ENCODE measurements at places on chromosomes 4 and X.

DNA sequence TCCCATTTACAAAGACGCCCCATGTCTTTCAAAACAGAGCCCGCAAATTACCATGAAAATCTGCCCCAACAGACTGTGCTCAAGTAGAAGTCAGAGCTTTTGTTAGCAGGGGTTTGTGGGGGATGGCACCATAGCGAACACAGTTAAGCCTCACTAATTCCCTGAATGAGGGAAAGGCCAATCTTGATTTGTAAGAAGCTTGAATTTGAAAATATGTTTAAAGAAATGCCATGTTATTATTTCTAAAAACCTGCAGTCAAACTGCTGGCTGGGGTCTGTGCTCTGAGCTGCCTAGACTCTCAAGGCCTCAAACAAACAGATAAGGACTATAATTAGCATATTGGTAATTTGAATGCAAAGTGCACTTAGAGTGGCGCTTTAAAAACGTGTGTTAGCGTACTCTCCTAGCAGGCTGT lies 9.4 kb upstream of the PAK3 start:
- DNase-seq: peak; percentile 20

DNA sequence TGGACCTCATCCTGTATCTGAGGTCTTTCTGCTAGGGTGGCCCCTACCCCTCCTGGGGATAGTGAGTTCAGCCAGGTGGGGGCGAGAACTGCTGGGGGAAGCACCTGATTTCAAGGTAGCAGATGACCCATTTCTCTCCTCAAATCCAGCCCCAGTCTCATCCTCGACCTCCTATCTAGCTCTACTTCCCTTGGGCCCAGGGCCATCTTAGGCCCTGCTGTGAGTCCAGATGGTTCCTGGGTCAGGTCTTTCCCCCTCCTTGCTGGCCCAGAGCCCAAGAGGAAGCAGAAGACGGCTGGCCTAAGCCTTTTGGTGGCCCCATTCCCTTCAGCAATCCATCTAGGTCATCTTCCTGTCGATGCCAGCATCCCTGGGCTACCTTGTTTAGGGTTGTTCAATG lies 3.3 kb downstream of the CDK16 start:
- DNase-seq: no peak

- no peak for DNase-seq
Measured at GRCh38 chr4:86910369-86910768, 18.1 kb upstream of the C4orf36 start.

DNA sequence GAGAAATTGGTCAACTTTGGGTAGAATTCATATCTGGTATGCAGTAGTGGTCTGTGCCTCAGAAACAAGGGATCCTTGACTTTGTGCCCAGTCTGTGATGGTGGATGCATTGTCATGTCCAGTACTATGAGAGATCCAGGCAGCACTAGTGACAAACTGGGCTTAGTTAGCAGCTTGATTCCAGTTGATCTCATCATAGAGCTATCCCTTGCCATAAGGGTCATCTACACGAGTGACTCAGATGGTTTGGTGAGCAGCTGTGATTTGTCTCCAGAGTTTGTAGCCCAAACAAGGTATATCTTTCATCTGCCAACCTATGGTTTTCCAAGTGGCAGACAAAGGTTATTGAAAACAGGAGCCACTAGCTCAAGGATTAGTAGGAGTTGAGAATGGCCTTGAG lies 298.8 kb downstream of the GBA3 start:
- no peak for DNase-seq

- no peak for DNase-seq
Measured at GRCh38 chr4:159374749-159375530, 272.1 kb downstream of the RAPGEF2 start.

DNA sequence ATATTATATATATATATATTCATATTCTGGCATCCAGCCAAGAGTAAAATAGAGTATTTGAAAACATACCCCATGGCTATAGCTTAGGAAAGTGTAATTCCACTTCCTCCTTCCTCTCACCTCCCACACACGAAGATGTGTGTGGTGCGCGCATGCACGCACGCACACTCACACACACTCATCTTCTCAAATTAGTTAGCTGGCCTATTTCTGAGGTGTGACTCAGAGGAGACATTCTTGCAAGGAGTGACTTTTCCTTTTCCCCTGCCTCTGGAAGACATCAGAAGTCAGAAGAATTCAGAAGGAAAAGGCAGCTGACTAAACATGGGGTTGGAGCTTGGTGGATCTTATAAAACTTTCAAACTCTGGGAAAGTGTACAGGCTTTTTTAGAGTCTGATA lies 8.8 kb downstream of the ENPEP start:
- DNase-seq: no peak

GRCh38 chr4:38004062-38004461 lies 43.9 kb downstream of the PTTG2 start:
- DNase-seq: no peak

DNA sequence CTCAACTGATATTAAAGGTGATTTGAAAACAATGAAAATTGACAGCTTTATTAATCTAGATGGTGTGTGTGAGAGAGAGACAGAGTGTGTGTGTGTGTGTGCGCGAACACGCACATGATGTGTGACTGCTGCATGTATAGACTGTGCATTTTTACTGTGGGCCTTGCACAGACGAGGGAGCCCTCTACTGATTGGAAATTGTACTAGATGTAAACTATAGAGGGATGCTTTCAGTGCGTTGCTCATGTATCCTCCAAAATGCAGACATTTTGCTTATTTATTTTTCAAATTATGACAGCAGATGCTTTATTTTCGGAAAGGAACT lies 168.4 kb upstream of the GK2 start:
- DNase-seq: peak; percentile 2

GRCh38 chr4:11701966-11702725 lies 273.5 kb upstream of the HS3ST1 start:
- no peak for DNase-seq

- DNase-seq: no peak
Measured at GRCh38 chrX:2521092-2521926, 20.5 kb upstream of the DHRSX start.

GRCh38 chr4:140635606-140636005 lies 66.8 kb upstream of the UCP1 start:
- DNase-seq: no peak

GRCh38 chr4:84952004-84952403 lies 14.5 kb downstream of the WDFY3 start:
- no peak for DNase-seq

- DNase-seq: no peak
Measured at GRCh38 chrX:71621603-71622002, 3.3 kb upstream of the CXCR3 start.

GRCh38 chr4:150491132-150492049 lies 90.6 kb upstream of the MAB21L2 start:
- no peak for DNase-seq

- no peak for DNase-seq
Measured at GRCh38 chr4:80387390-80388283, 52.1 kb downstream of the CFAP299 start.

DNA sequence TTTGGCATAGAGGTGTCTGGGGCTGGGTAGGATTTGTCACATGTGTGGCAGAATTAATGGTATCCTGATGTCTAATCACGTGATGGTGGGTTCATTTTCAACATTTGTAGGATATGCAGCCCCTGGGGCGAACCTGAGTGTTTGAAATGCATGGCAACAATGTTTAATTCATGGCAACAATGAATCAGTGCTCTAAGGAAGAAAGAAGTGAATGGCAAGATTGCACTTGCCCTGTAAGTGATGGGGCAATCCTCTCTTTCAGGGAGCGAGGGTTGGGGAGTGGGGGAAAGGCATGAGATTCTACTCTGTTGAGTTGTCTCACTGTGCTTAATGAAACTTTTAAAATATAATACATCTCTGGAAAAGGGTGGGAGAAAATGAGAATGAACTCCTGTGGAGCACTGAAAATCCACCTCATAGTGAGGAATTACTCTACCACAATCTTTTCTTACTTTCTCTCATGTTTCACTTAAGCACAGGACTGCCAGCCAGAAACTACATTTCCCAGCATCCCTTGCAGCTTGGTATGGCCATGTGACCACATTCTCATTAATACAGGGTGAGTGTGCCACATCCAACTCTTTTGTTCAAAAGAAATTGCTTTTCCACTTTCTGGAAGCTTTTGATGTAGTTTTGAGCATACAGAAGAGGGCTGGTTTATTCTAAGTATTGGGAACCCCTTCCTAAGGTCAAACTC lies 64.0 kb upstream of the PGM2 start:
- DNase-seq: no peak

GRCh38 chrX:12949927-12950656 lies 24.8 kb upstream of the TMSB4X start:
- DNase-seq: no peak

- no peak for DNase-seq
Measured at GRCh38 chr4:124710015-124710741, 2.4 kb downstream of the ANKRD50 start.

DNA sequence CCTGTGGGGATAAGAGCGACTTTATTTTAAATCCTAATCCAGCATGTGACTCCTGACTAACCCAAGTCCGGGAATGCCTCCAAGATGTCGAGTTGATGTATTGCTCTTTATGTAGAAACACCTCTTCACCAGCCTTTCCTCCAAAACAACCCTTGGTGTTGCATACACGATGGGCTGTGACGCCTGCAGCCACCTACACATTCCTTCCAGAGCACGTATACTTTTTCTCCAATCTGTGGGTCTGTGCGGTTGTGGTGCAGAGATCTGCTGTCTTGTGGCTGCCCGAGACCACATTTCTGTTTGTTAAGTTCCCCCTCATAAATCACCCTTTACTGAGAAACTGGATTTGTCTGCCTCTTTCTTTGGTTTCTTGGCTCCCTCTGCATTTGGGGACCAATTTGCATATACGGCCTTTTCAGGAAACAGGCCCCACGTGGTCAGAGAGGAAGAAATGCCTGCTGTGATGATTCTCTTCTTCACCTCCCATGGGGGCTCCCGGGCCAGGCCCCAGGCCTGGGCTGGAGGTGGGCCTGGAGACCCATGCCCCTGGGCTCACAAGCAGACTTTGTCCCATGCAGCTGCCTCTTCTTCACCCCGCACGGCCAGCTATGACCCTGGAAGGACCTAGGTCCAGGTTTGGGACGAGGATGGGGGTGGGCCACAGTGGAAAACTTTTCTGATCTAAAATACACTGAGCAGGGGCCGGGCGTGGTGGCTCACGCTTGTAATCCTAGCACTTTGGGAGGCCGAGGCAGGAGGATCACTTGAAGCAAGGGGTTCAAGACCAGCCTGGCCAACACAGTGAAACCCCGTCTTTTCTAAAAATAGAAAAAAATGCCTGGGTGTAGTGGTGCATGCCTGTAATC lies 21.4 kb upstream of the AFAP1 start:
- DNase-seq: no peak

DNA sequence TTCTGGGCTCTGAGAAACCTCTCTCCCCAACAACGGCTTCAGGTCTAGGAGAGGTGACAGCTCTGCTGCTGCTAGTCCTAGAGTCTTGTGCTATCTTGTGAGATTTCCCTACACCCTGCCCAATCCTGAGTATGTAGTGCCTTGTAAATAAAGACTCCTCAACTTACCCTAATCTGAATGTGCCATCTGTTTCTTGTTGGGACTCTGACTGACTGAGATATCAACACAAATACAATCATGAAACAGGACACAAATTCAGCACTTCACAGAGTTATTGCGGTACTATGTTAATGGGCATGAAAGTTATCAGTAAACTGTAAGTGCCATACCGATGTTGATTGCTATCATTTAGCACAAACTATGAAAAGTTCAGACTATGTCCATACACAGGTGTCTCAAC lies 529.0 kb upstream of the FTHL17 start:
- DNase-seq: no peak

DNA sequence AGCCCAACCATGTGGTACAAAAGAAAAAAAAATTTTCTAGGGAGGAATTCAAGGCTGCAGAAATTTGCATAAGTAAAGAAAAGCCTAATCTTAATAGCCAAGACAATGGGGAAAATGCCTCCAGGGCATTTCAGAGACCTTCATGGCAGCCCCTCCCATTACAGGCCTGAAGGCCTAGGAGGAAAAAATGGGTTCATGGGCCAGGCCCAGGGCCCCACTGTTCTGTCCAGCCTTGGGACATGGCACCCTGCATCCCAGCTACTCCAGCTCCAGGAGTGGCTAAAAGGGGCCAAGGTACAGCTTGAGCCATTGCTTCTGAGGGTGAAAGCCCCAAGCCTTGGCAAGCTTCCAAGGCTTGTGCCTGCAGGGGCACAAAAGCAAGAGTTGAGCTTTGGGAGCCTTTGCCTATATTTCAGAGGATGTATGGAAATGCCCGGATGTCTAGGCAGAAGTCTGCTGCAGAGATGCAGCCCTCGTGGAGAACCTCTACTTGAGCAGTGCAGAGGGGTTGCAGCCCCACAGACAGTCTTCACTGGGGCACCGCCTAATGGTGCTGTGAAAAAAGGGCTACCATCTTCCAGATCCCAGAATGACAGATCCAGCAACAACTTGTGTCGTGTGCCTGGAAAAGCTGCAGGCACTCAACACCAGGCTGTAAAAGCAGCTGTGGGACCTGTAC lies 111.0 kb downstream of the ANXA10 start:
- DNase-seq: no peak

DNA sequence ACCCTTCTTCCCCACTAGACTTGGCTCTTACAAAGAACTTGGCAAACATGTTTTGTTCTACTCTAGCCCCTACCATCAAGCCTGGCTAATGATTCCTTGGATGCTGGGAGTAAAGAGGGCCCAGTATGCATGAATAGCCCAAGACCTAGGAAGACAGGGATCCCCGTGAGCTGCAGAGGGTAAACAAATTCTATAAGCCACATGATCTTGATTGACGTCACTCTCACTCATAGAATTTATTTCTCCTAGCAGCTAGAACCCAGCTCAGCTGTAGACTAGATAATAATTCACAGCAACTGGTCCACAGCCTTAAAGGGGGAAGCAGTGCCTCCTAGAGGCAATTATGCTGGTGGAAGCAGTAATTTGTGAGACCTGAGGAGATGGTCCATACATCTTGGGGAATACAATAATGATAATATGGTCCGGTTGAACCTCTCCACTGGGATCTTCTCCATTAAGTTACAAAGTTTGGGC lies 16.1 kb upstream of the USO1 start:
- DNase-seq: no peak

GRCh38 chr4:27267339-27267969 lies 406.8 kb downstream of the STIM2 start:
- no peak for DNase-seq

GRCh38 chrX:119290476-119290875 lies 54.4 kb downstream of the PGRMC1 start:
- no peak for DNase-seq

- DNase-seq: no peak
Measured at GRCh38 chr4:41579043-41579442, 41.1 kb downstream of the LIMCH1 start.

DNA sequence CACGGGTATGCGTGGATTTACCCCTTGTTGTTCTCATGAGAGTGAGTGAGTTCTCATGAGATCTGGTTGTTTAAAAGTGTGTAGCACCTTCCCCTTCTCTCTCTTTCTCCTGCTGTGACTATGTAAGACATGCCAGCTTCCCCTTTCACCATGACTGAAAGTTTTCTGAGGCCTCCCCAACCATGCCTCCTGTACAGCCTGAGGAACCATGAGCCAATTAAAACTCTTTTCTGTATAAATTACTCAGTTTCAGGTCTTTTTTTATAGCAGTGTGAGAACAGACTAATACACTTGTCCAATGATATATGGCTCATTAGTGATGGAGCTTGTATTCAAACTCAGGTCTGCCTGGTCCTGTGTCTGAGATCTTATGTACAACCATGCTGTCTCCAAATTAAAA lies 28.5 kb upstream of the RTL3 start:
- no peak for DNase-seq

Measured in NCI-H1105 (cell line).